Activated naive CD8-positive, alpha-beta T cell treated with anti-CD3 and anti-CD28 coated beads, Interleukin-2, amount 10 ng/mL, durations not matched to agents 7 days and 5 days (primary cell): ENCODE measurements at places on chromosomes 3 and 15. TPM values are rescaled to one million over a fixed set of nuclear protein-coding genes. Genes with fewer than 3 reads are reported as not detected.

DNA sequence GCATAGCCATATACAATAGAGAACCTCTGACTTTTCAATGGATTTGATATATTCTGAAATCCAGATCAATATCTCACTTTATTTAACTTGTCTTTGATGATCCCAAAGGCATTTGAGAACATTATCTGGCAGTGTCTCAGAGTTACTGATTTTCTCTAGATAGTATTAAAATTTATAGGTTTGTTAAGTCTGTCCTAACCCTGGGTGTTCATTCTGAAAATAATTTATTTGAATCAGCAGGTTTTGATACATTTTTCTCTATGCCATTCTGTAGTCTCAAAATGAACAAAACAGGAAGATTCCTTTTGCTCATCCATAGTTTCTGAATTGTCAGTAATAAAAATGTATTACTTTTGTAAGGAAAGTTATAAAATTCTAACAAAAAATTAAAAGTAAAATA is 14.3 kb downstream of the CCR8 start:
- H3K4me1 ChIP-seq, result peaks cover 20% of the 10 kb centered on the region
- peaks cover 2% of the 10 kb centered on the region for H3K27me3 ChIP-seq
- peaks cover 3% of the 10 kb centered on the region for H3K36me3 ChIP-seq
- DNase-seq, result no peak

DNA sequence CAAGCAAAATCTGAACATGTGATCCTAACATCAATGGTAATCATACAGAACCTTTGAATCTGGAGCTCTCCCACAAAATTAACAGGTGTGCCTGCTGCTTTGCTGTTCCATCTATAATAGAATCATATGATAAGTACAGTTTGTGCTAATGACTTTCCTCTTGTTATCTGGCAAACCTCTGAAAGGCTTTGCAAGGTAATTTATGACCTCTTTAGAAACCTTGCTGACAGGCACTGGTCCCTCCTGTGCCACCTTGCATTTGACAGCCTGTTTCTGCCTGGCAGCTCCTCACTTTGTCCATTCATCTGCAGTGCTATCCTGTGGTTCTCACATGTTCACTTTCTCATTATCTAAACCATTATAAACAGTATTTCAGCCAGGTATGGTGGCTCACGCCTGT is 10.2 kb upstream of the HTR3C start:
- no peaks in the 10 kb centered on the region for H3K36me3 ChIP-seq
- no peak for DNase-seq
- H3K27ac ChIP-seq, result no peak overlapping the region
- H3K4me3 ChIP-seq, result no peak overlapping the region
- peaks cover 3% of the 10 kb centered on the region for H3K27me3 ChIP-seq

GRCh38 chr3:70298385-70298784 is 14.1 kb downstream of the MDFIC2 start:
- H3K4me3 ChIP-seq, result no peak overlapping the region
- H3K27me3 ChIP-seq, result peaks cover 4% of the 10 kb centered on the region
- no peak overlapping the region for H3K27ac ChIP-seq
- no peak for DNase-seq
- H3K36me3 ChIP-seq, result no peaks in the 10 kb centered on the region
- no peaks in the 10 kb centered on the region for H3K4me1 ChIP-seq

The PXYLP1 gene
- 15.8 TPM for total RNA-seq

The CD276 gene
- total RNA-seq, result 0.71 TPM

The TMIE gene
- total RNA-seq, result 0.77 TPM
